WTC11 (cell line): ENCODE measurements at places on chromosomes 4 and X. TPM values are rescaled to one million over a fixed set of nuclear protein-coding genes. Genes with fewer than 3 reads are reported as not detected.
A peak's percentile ranks its signal among the peaks of the same experiment; 100 is the strongest.

DNA sequence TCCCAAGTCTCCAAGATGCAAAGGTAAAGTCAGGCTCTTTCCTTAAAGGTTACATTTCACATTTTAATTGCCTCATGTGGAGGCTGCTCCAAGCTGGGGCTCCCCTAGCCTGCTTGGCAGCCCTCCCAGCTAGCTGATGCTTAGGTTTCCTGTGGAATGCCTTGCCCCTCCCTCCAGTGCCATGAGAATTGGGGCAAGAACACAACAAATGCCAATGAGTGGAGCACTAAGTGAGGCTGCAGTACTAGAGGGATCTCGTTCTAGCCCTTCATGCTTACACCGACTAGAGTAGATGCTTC is 597.7 kb downstream of the MID1IP1 start:
- DNase-seq = no peak

DNA sequence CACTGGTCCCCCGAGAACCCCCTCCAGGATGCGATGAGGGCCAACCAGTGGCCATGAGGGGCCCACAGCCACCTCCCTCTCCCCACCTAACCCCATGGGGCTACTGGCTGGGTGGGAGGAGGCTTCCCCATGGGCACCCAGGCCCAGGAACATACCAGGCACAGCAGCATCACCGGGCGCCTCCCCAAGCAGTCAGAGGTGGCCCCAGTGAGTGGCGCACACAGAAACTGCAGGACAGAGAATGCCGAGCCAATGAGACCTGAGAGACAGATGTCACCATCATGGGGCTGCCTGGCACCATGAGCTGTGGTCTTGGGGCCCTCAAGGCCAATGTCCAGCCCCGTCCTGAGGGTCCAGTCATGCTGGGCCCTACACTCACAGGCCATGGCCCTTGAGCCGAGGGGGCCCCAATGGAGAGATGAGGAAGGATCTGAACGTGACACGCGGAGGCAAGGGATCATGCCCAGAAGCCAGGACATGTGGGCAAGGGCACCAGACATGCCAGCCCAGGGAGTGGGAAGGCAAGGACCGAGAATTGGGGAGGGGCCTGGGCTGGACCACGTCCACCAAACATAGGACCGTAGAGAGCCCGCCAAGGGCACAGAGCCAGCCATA is 30.1 kb downstream of the NOP14 start:
- no peak for DNase-seq

GRCh38 chr4:138897811-138898226 is 117.8 kb upstream of the NOCT start:
- no peak for DNase-seq

DNA sequence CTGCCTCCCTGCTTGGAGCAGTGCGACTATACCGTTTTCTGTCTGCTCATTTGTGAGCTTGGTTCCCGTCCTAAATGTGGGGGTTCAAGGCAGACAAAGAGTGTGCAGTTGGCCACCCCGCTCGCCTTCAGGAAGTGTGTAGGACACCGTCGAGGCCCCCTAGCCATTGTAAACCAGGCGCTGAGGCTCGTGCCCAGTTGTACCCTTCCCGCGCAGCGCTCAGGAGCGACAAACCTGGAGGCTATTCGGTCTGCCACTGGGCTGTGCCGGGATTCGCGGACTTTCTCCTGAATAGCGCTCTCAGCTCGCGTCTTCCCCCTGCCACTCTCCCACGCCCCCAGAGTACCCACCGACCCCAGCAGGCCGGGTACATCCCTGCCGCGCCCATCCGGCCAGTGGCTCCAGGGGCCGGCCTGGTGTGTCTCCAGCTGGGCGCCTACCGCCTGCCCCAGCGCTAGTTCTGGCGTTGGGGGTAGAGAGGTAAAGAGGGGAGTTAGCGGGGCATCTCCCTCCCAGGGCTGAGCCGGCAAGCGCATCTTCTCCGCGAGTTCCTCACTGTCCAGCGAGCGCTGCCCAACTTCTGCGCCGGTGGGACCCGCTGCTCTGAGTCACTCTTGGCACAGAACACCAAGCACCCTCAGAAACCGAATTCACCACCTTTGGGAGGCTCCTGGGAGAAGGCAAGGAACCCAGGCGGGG is 880 bp upstream of the LONRF3 start:
- no peak for DNase-seq

The PITX2 gene
- total RNA-seq = 11.3 to 24.9 TPM (median 12.2 TPM) in 3 replicates

The SPARCL1 gene
- 0.82 to 0.89 TPM (median 0.85 TPM) in 3 replicates for total RNA-seq

The FGFBP2 gene
- 0.24 TPM in 1 of 3 replicates, not detected in the others for total RNA-seq

- peak; percentile 50 for DNase-seq
Measured at GRCh38 chrX:56764153-56764974, 35.3 kb downstream of the NBDY start.

The EGFL6 gene
- total RNA-seq = 0.89 to 0.96 TPM (median 0.89 TPM) in 3 replicates

GRCh38 chr4:69748173-69748572 is 12.2 kb downstream of the SULT1B1 start:
- no peak for DNase-seq

The NAA11 gene
- 0.09 TPM in 1 of 3 replicates, not detected in the others for total RNA-seq

The STBD1 gene
- 1.4 to 2.6 TPM (median 2.0 TPM) in 3 replicates for total RNA-seq

DNA sequence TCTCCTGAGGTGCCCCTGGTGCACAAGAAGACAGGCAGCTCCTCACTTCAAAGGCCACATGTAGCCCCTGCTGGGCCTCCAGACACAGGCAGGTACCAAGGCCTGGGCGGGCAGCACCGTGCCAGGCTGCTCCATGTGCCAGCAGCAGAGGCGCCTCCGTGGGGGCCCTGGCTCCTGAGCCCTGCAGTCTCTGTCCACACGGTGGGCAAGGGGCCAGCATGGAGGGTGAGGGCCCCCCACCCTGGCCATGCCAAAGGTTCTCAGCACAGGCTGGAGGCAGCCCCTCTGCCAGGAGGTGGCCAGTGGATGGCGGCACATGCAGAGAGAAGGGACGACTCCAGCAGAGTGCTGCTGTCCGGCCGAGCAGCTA is 72.6 kb downstream of the FAM53A start:
- no peak for DNase-seq

DNA sequence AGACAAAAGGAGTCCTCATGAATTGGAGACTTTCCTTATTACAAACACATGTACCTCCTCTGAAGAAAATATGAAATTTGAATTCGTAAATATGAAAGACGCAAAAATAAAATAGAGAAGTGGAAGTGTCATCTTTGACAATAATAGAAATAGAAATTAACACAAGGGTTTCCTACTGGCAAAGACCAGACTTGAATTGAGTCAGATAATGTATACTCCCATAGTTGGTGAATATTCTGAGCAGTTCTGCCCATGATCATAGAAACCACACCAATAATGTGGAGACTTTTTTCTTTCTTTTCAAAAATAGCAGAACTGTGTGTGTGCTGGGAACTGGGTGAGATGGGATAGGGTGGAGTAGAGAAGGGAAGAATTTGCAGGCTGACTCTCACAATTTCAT is 277.7 kb upstream of the TET2 start:
- DNase-seq = no peak

GRCh38 chr4:84718699-84719098 is 135.8 kb downstream of the CDS1 start:
- no peak for DNase-seq
